Cardiac septum (tissue), 1 donor: ENCODE measurements at places on chromosomes 1 and 21. TPM values are rescaled to one million over a fixed set of nuclear protein-coding genes. Genes with fewer than 3 reads are reported as not detected.
A peak's percentile ranks its signal among the peaks of the same experiment; 100 is the strongest.

DNA sequence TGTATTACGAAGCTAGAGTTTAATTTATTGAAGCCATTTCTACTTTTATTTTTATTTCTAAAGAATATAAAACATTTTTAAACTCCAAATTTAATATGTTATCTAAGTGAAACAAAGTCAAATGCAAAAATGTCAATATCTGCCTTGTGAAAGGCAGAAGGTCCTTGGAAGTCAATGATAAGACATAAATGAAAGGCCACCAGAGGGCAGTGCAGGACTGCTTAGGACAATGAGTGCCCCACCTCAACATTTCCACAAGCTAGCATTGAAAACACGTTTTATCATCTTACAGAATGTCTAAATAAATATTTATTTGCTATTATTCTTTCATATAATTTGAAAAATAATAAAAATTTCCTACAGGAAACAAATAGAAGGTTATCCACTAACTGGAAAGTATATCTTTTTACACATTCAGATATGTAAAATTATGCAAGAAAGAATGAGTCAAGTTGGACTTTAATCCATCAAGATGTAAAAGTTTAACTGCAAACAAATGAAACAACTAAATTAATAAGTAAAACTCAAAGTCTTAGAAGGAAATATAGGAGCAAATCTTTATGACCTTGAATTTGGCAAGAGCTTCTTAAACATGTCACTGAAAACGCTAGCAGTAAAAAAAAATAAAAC lies 140.1 kb upstream of the FMN2 start:
- DNase-seq: no peak

GRCh38 chr1:27153549-27153886 lies 1.4 kb downstream of the SLC9A1 start:
- no peak for DNase-seq

DNA sequence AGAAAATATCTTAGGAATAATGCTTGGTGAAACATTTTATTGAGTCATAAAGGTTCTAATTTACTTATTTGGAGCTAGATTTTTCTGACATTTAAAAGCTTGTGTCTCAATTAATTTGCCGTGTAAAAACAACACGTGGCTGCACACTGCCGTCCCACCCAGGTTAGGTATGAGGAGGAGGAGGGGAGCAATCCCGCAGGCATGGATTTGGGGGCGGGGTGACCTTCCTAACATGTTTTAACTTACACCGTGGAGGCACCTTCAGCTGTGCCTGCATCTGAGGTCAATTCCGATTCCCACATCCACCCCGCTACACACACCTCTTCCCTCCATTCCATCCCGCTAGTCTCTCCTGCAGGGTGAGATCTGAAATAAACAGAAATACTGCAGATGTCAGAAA lies 28.5 kb upstream of the UMODL1 start:
- DNase-seq: no peak

DNA sequence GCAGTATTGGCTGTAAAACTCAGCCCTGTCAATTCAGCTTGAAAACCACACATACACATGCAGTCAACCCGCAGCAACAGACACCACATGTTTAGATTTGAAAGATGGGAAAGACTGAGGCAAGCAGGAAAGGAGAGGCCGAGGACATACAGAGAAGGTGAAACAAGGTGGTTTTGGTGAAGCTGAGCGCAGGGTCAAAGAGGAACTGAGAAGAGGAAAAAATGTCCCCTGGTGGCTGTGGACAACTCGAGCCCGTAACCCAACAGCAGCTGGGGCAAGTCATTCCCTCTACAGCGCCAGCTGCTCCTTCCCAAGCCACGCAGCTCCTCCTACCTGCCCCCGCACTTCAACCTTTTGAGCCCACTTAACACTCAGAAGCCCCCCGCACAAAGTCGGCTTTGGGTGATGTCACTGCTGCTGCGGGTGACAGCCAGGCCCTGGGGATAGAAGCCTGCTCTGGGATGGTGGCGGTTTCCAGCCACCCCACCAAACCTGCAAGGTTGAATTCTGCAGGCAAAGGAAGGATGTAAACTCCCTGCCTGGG lies 63.0 kb downstream of the KCNN3 start:
- DNase-seq: no peak

- peak; percentile 27 for DNase-seq
These were observed 73.0 kb downstream of the DHRS3 start for GRCh38 chr1:12544992-12545391.

DNA sequence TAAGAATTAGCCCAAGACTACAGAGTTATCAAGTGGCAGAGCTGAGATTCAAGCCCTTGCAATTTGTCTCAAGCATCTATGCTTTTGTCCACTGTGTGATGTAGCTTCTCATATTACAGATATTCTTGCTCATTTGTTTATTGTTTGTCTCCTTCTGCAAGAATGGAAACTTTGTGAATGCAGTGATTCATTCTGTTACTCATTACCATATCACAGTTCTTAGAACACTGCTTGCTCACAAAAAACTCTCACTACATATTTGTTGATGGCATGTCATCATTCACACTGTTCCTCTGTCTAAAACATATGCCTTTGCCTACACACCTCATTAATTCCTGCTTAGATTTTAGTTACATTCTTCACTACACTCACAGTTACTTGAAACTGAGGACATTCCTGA lies 1198.9 kb downstream of the PLA2G4A start:
- no peak for DNase-seq

DNA sequence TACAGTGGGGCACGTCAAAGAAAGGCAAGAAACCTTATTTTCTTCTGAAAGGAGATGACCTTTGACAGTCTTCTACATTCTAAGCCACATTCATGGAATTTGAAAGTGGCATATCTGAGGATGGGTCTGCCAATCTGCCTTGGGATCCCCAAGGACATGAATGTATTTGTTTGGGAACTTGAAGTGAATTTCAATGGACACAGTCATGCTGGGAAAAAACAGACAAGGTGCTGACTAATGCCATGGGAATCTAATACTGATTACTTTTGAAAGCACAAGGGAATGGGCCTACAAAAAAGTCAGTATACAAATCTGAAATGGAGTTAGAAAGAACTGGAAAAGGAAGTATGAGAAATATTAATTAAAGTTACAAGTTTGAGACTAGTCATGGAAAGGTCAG lies 128.8 kb downstream of the KCNJ6 start:
- DNase-seq: no peak

Gene AKR7A3
- 0.32 TPM for total RNA-seq

Gene C1orf105
- 6.5 TPM for total RNA-seq

Gene PROK1
- 0.46 TPM for total RNA-seq
